Ovary (tissue), 10 donors: ENCODE measurements at places on chromosomes 3 and 15. TPM values are rescaled to one million over a fixed set of nuclear protein-coding genes. Genes with fewer than 3 reads are reported as not detected.
A peak's percentile ranks its signal among the peaks of the same experiment; 100 is the strongest.

TRIM42 gene
- not detected for polyA plus RNA-seq

NISCH gene
- 77.7 TPM for polyA plus RNA-seq

- DNase-seq = no peak
Measured at GRCh38 chr15:101536875-101537405, 47.4 kb upstream of the PCSK6 start.

- no peak for DNase-seq
Measured at GRCh38 chr3:83438188-83438587, 1520.6 kb upstream of the CADM2 start.

- DNase-seq = no peak
Measured at GRCh38 chr3:30710017-30710416, 103.6 kb downstream of the TGFBR2 start.

GRCh38 chr3:104245981-104246380 lies 1120.7 kb upstream of the ALCAM start:
- DNase-seq = no peak

- DNase-seq = no peak
Measured at GRCh38 chr3:141657516-141657915, 80.6 kb upstream of the RNF7 start.

DNA sequence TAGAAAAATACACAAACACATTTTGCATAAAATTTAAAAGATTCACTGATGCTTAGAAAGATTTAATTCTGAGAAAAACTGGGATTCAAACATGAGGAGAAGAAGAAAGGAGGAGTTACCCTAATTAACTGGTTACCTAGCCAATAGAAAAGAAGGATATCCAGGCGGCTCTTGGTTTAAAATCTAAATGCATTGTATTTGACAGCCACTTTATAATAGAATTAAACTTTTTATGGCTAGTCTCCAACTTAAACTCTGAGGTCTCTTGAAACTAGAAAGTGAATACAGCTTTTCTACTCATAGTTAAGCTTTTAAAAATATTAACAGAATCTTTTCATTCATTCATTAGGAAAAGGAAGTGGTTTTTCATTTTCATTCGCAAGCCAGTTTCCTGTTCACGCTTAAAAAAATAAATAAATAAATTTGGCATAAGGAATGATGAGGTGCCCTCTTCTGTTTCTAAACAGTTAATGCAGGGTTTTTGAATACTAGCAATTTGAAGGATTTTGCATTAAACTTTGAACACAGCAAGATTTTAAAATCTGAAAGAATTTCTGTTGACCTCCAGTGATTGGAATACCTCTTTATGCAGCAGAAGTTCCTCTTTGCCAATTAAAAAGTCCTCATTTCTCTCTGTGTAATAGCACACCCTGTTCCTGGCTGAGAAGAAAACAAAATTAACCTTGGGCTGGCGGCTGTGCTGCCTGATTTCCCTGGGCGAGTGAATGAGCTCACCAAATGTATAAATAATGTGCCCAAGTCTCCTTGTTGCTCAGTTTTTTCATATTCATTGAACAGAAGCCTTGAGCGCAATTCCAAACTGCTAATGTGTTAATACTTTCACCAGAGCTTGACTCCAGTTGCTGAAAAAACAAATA lies 105.1 kb downstream of the ZMAT3 start:
- peak; percentile 24 for DNase-seq

PROK2 gene
- 0.45 TPM for polyA plus RNA-seq

GRCh38 chr3:158728851-158729250 lies 3.4 kb downstream of the RARRES1 start:
- DNase-seq = no peak

CASR gene
- polyA plus RNA-seq = 1.5 TPM

EPHA3 gene
- 4.2 TPM for polyA plus RNA-seq

GRCh38 chr3:138186803-138187295 lies 252 bp upstream of the ARMC8 start:
- peak; percentile 93 for DNase-seq

- no peak for DNase-seq
Measured at GRCh38 chr3:14685179-14685578, 10.2 kb downstream of the C3orf20 start.

- DNase-seq = no peak
Measured at GRCh38 chr3:162034368-162034767, 537.8 kb downstream of the OTOL1 start.

DNA sequence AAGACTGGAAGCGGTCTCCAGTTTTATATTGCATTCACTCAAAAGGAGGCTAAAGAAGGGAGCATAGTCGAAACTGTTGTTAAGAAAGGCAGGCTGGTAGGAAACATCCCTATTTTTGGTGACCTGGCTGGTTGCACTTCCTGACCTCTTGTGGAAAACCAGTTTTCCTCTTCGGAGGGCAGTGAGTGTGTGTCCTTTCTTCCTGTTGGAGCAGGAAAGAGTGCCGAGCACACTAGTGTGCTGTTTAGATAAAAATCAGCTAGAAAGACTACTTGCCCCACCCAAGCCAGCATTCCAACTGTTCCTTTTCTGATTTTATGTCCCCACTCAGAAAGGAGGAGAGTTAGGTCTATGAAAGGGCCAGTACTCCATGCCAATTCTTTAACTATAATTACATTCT lies 65.1 kb upstream of the CCR4 start:
- no peak for DNase-seq

- no peak for DNase-seq
Measured at GRCh38 chr3:78794431-78794830, 973.4 kb downstream of the ROBO1 start.

GRCh38 chr3:149494022-149494758 lies 19.7 kb downstream of the TM4SF4 start:
- DNase-seq = peak; percentile 71

DNA sequence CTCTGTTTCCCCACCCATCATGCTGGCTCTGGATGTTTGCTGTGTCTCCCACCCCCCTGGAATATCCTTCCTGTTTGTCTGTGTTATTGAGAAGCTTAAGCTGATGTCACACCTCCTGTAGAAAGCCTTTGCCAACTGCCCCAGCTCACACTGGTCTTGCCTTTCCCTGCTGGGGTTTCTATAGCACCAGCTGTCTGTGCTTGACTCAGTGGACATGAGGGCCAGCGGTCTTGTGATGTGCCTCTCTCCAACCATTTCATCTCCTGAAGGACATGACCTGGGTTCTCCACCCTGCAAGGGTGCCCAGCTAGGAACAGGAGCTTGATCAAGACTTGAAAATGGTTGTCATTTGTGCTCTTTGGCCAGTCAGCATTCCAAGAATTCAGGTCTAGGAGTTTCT lies 14.7 kb downstream of the TMEM40 start:
- DNase-seq = no peak

DNA sequence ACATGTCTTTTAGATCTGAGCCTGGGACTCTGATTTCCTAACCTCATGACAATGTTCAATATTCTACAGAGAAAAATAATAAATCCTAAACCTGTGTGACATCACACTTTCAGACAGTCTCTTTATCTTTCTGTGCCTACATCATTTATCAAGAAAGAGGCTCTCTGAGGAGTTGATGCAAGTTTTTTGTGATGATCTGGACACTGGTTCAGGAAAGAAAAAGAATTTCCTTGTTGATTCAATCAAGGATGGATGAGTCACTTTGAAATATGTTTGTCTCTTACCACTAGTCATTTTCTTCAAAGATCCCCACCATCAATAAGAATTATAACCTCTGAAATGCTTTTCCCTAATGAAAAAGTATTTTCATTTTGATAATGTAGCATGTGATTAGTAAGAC lies 404.6 kb downstream of the WDR72 start:
- no peak for DNase-seq

DNA sequence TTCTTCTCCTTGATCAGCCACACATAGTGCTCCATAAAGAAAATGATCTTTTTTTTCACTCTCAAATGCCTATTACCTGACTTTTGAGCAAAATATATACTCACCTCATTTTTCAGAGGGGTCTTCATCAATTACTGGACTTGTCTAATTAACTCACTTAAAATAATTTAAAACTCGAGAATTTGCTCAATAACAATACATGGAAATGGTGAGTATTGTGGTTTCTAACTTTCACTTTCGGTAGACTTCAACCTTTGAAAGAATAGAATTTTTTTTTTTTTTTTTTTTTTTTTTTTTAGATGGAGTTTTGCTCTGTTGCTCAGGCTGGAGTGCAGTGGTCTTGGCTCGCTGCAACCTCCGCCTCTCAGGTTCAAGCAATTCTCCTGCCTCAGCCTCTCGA lies 17.7 kb upstream of the EPHB1 start:
- DNase-seq = no peak

CHD2 gene
- polyA plus RNA-seq = 73.9 TPM

GRCh38 chr15:68279779-68280753 lies 2.5 kb downstream of the FEM1B start:
- DNase-seq = no peak

DNA sequence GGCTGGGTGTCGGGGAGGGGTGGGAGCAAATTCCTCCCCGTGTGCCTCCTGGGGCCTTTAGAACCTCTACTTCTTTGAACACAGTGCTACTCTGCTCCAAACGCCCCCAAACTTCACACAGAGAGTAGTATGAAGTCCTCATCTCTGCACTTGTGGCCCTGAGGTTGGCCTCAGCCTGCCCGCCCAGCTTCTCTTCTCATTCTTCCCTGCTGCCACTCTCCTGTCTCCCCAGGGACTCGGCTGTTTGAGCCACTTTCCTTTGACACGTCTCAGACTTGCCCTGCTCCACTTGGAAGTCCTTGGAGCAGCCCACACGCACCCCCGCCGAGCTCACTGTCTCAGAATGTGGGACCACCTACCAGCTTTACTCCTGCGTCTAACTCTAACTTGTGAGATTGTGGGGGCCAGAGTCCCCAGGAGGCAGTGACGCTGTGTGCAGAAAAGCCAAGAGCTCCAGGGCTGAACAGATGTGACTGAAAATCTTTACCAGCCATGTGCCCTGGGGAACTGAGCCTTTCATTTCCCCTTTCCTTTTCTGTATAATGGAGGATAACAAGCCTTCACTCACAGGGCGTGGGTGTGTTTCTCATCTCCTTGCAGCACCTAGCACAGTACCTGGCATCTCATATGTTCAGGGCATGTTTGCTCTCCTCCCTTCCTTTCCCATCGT lies 233.6 kb upstream of the CTDSPL start:
- no peak for DNase-seq

ACAN gene
- 5.1 TPM for polyA plus RNA-seq

GRCh38 chr3:23277688-23278087 lies 74.6 kb downstream of the UBE2E2 start:
- DNase-seq = no peak

DNA sequence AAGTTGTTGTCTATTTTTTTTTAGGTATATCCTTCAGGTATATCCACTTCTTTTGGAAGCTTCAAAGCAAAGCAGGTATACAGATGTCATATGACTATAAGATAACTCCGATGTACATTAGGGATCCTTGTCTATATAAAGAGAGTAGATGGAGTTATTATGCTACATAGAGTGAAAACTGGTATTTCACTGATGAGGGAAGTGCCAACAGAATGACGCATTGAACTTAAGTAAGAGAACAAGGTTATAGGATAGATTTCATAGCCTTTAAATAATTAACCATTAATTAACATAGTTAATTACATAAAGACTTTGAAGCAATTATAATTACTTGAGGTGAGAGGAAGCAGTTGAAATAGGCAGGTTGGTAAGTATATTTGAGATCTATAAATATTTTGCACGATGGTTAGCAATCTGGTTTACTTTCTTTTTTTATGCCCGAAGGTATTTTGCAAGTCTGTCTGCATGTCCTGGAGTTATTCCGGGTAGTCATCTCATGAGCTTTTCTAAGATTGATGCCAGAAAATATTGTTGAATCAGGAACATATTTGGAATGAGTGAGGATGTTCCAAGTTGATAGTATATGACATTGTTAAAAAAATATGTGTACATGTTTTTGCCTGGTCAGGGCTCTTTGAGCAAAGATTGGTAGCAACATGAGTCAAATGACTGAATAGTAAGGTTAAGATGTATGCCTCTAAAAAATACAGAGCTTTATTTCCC lies 299.5 kb upstream of the KCNMB2 start:
- DNase-seq = no peak

DNA sequence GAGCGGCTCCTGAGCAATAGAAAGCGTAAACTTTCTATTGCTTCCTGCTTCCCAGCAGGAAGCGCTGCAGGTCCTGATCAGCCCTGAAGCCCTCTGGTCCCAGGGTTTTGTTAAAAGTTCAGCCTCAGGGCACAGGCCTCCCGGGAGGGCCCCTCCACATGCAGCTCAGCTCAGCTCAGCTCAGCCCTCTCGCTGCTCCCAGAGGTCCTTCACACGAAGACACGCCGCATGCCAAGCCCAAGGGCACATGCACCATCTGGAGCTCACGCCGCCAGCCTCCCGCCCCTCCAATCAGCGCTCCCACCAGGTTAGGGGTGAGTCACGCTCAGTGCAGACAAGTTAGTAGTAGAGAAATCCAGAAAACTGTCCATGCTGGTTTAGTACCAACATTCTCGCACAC lies 12.7 kb downstream of the TKT start:
- DNase-seq = no peak

GRCh38 chr3:185623939-185624665 lies 38.0 kb downstream of the SENP2 start:
- no peak for DNase-seq

DNAH12 gene
- 0.28 TPM for polyA plus RNA-seq

DNA sequence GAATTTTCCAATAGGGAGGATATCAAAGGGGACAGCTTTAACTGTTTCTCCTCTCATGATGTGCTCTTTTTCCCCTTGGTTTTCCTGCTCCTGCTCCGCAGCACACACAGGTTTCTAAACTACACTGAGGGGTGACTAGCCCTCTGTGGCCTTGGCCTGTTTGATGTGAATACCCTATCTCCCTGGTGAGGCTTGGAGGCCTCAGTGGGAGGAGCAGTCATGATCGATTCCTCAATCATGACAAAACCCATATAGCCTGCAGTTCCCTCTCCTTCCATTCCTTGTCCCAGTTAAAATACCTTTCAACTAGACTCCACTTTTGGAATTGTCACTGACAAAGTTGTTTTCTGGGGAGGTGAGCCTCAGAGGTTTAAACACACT lies 24.0 kb upstream of the USP3 start:
- no peak for DNase-seq

C3orf70 gene
- 9.0 TPM for polyA plus RNA-seq

DNA sequence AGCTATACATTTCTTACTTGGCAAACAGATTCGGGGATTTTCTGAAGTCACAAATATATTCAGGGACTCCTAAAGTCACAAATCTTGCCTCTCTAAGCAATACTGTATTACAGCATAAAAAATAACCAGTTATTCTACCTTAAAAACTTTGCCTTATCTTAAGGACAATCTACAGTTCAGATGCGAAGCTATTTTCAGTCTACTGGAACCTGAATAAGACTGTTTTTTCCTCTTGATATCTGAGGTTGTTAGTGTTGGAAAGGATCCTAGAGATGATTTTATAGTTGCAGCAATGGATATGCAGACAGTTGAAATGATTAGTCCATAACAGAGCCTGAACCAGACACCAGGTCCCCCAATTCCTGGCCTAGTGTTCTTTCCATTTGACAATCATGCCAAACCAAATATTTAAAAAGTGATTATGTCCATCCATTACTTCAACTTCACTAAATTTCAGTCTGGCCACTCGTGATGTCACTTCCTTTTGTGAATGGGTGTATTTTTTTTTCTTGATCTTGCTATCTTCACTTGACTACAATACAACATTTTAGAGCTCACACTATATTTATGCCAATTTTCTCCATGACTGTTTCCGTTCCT lies 1.8 kb downstream of the HDGFL3 start:
- DNase-seq = no peak
